Pancreas (tissue), 10 donors: ENCODE measurements at places on chromosomes 7 and 10. TPM values are rescaled to one million over a fixed set of nuclear protein-coding genes. Genes with fewer than 3 reads are reported as not detected.

DNA sequence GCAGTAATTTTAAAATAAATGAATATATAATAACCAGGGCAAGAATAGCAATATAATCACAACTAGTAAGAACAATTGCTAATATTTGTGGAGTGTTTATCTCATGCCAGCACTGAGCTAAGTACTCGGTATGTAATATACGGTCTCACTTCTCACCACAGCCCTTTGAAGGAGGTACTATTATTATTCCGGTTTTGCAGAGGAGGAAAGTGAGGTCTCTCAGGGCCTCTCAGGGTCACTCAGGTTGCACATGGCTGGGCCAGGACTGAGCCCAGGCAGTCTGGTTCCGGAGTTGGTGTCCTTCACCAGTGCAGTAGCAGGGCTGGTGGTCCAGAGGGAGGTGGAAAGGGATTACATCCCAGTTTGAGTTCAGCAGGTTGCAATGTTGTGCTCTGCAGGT is 80.9 kb downstream of the CHN2 start:
- no peak overlapping the region for H3K27ac ChIP-seq
- no peaks in the 10 kb centered on the region for H3K36me3 ChIP-seq
- H3K4me3 ChIP-seq: no peak overlapping the region
- no peak for DNase-seq
- no peaks in the 10 kb centered on the region for H3K27me3 ChIP-seq
- H3K4me1 ChIP-seq: peaks cover 60% of the 10 kb centered on the region

DNA sequence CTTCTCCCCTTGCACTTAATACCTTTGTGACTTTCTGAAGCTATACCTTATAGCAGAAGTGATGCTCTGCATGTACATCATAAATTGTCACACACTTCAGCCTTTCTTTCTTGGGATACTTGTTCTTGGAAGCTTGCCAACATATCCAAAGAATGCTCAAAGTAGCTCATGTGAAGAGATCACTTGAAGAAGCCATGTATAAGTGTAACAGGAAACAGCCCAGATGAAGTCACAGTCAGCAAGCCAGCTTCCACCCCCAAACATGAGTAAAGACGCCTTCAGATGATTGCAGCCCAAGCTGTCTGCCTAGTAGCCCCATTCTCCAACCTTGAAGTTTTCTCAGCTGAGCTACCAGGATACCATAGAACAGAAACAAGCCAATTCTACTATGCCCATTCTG is 50.9 kb downstream of the DGKB start:
- no peaks in the 10 kb centered on the region for H3K27me3 ChIP-seq
- H3K4me3 ChIP-seq: no peak overlapping the region
- H3K27ac ChIP-seq: no peak overlapping the region
- H3K36me3 ChIP-seq: no peaks in the 10 kb centered on the region
- DNase-seq: no peak
- no peaks in the 10 kb centered on the region for H3K4me1 ChIP-seq

- H3K27me3 ChIP-seq: no peaks in the 10 kb centered on the region
- no peak overlapping the region for H3K27ac ChIP-seq
- no peaks in the 10 kb centered on the region for H3K36me3 ChIP-seq
- H3K4me3 ChIP-seq: no peak overlapping the region
- no peak for DNase-seq
Measured at GRCh38 chr10:91517394-91517793, 107.2 kb downstream of the HECTD2 start.

- no peaks in the 10 kb centered on the region for H3K4me1 ChIP-seq
- no peak overlapping the region for H3K4me3 ChIP-seq
- H3K27ac ChIP-seq: no peak overlapping the region
- H3K36me3 ChIP-seq: no peaks in the 10 kb centered on the region
- no peaks in the 10 kb centered on the region for H3K27me3 ChIP-seq
Measured at GRCh38 chr7:100266576-100267354, 40.7 kb upstream of the SPDYE3 start.

GRCh38 chr7:85600395-85600794 is 413.5 kb upstream of the SEMA3D start:
- no peaks in the 10 kb centered on the region for H3K27me3 ChIP-seq
- H3K27ac ChIP-seq: no peak overlapping the region
- no peaks in the 10 kb centered on the region for H3K36me3 ChIP-seq
- DNase-seq: no peak
- H3K4me1 ChIP-seq: no peaks in the 10 kb centered on the region
- H3K4me3 ChIP-seq: no peak overlapping the region

- no peak for DNase-seq
- H3K4me1 ChIP-seq: no peaks in the 10 kb centered on the region
- H3K27ac ChIP-seq: no peak overlapping the region
- H3K27me3 ChIP-seq: no peaks in the 10 kb centered on the region
Measured at GRCh38 chr7:11747715-11748485, 84.1 kb downstream of the THSD7A start.

GRCh38 chr7:54559401-54559800 is 17.2 kb downstream of the VSTM2A start:
- H3K4me3 ChIP-seq: no peak overlapping the region
- no peak overlapping the region for H3K27ac ChIP-seq
- no peak for DNase-seq
- no peaks in the 10 kb centered on the region for H3K27me3 ChIP-seq
- peaks cover 12% of the 10 kb centered on the region for H3K4me1 ChIP-seq

DNA sequence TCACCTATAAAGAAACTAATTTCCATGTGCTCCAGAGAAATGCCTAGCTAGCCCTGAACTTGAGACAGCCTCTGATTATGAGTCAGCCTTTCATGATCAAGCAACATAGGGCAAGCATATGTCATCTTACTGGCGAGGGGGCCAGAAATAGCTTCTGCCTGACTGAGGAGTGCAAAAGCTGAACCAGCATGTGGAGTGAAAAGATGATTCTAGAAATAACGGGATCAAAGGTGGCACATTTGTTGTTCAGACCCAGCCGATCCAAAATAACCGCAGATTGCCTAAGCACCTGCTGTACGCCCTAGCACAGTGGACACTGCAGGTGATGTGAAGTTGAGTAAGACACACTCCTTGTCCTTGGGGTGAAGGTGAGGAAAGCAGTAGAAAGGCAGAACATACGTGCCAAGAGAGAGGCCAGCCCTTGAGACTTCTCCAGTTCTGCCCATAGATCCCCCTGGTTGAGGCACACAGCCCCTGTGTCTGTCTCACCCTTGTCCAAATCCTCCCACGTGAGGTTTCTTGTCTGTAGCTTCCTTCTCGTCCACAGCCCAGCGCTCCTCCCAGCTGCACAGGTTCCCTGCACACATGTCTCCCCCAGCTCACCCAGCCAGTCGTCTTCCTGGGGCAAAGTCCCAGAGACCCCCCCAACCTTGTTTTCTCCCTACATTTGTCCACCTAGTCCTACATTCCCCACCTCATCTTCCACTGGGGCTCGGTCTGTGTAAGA is 2.8 kb upstream of the BCL7B start:
- no peak for DNase-seq
- no peak overlapping the region for H3K4me3 ChIP-seq
- peaks cover 6% of the 10 kb centered on the region for H3K4me1 ChIP-seq
- H3K27me3 ChIP-seq: no peaks in the 10 kb centered on the region
- no peak overlapping the region for H3K27ac ChIP-seq

- H3K27me3 ChIP-seq: no peaks in the 10 kb centered on the region
- H3K27ac ChIP-seq: no peak overlapping the region
- H3K36me3 ChIP-seq: peaks cover 17% of the 10 kb centered on the region
- no peak overlapping the region for H3K4me3 ChIP-seq
- H3K4me1 ChIP-seq: peaks cover 1% of the 10 kb centered on the region
- DNase-seq: peak; percentile 21
Measured at GRCh38 chr7:107972075-107972482, 30.9 kb downstream of the LAMB1 start.

DNA sequence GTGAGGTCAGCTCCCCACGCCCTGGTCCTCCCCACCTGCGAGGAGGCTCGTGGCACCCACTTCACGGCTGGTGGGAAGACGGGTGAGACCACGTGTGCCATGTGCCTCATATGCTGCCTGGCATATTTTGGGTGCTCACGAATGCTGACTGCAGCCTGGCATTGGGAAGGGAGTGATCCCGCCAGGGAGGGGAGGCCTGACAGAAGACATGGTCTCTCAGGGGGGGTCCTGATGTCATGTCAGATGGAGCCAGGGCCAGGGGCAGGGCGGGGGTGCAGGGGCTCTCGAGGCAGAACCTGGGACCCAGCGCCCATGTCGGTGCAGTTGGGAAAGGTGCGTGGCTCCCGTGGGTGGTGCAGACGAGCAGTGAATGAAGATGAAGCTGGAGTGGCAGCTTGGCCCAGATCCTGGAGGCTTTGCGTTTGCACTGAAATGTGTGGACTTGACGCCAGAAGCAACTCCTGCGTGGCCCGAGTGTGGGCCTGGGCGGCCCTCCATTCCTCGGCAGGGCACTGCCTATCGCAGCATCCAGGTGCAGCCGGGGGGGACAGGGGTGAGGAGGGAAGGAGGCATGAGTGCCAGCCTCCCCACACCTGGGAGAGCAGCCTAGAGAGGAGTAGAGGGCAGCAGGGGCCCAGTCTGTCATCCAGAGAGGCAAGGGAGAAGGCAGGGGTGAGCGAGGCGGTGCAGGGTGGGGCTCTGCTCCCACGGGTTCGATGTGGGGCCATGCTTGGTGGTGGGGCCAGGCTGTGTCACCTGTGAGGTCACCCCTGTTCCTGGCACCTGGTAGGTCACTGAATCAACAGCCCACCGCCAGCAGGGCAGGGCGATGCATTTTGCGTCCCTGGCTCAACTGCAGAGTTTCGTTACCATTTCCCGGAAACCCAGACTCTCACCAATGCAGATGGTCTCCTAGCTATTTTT is 385.6 kb downstream of the DNAJB6 start:
- no peak overlapping the region for H3K4me3 ChIP-seq
- H3K27ac ChIP-seq: no peak overlapping the region
- no peaks in the 10 kb centered on the region for H3K4me1 ChIP-seq
- DNase-seq: no peak

- no peak overlapping the region for H3K27ac ChIP-seq
- DNase-seq: no peak
- no peaks in the 10 kb centered on the region for H3K36me3 ChIP-seq
Measured at GRCh38 chr10:123958241-123958640, 66.6 kb upstream of the CPXM2 start.

DNA sequence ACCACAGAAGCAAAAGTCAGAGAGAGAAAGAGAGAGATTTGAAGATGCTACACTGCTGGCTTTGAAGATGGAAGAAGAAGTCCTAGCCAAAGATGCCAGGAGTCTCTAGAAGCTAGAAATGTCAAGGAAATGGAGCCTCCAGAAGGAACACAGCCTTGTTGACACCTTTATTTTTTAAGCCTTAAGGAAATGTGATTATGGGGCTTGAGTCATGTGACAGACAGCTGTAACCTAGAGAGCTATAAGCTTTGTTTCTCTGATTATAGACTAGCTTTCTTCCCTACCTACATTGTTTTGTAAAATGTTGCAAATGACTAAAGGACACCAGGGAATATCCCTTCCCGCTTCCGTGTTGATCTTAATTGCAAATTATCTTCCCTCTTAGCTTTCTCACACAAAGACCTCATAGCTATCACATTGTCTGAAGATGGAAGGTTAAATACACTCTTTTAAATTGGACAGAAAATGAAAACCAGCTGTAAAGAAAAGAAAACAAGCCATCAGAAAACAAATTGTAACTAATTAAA is 199.9 kb downstream of the ARHGAP12 start:
- no peaks in the 10 kb centered on the region for H3K4me1 ChIP-seq
- no peaks in the 10 kb centered on the region for H3K27me3 ChIP-seq
- no peaks in the 10 kb centered on the region for H3K36me3 ChIP-seq
- no peak for DNase-seq

DNA sequence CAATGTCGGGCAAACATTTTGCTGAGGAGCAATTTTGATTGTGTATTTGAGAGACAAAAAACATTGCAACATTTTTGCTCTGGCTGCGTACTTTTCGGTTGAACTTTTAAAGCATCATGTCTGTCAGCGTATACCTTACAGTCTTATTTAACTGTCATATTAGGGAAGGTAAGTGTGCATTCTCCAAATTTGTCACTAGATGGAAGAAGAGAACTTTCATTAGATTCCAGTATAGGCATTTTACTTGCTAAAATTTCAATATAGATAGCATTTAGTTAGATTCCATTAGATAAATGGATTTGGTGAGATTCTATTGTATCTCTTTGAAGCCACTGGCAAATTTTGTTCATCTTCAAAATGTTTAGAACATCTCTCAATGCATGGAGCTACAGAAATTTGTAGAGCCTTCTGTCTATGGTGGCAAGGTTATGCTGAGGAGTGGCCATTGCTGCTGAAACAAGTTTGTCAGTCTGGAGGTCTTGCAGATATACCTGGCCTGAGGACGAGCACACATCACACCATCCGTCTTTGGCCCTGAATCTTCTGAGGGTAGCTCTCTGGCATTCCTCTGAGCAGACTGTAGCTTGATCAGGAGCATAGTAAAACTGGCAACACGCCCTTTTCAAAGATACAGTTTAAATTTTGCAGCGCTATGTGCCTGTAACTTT is 437.5 kb upstream of the MBL2 start:
- no peak for DNase-seq
- H3K36me3 ChIP-seq: no peaks in the 10 kb centered on the region
- no peaks in the 10 kb centered on the region for H3K27me3 ChIP-seq

DNA sequence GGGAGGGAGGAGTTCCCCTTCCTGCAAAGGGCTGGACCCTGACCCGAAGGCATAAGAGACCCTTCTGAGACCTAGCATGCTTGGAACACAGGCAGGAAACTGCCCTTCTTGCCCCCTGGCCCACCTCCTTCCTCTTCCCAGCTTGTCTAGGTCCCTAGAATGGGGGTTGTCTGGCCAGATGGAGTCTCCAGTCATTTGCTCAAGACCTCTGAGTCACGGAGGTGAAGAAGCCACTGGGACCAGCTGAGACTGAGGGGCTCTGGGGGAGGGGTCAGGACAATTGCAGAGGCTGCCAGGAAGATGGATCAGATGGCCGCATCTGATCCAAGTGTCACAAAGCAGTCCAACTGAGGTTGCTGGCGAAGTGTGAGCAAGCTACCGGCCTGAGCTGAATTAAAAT is 46.2 kb downstream of the COL13A1 start:
- H3K4me3 ChIP-seq: no peak overlapping the region
- H3K4me1 ChIP-seq: no peaks in the 10 kb centered on the region
- H3K27ac ChIP-seq: no peak overlapping the region
- H3K36me3 ChIP-seq: no peaks in the 10 kb centered on the region
- no peak for DNase-seq
- H3K27me3 ChIP-seq: no peaks in the 10 kb centered on the region

GRCh38 chr10:60490013-60490412 is 100.3 kb upstream of the ANK3 start:
- H3K36me3 ChIP-seq: no peaks in the 10 kb centered on the region
- no peak overlapping the region for H3K4me3 ChIP-seq
- no peaks in the 10 kb centered on the region for H3K27me3 ChIP-seq

The DLX5 gene
- total RNA-seq: not detected

The ERVW-1 gene
- not detected for total RNA-seq

The SMC3 gene
- 18.4 TPM for total RNA-seq

The DUSP5 gene
- total RNA-seq: 11.8 TPM

The TRPV5 gene
- total RNA-seq: 0.08 TPM

The FBXL13 gene
- 1.3 TPM for total RNA-seq
